Umbilical cord (tissue), 2 donors: ENCODE measurements at places on chromosomes 6 and 20.

- DNase-seq: no peak
Measured at GRCh38 chr6:33895988-33896387, 92.2 kb upstream of the MLN start.

GRCh38 chr6:31568537-31568961 lies 3.5 kb upstream of the LTA start:
- no peak for DNase-seq

- DNase-seq: no peak
Measured at GRCh38 chr6:156618600-156619205, 158.5 kb upstream of the ARID1B start.

DNA sequence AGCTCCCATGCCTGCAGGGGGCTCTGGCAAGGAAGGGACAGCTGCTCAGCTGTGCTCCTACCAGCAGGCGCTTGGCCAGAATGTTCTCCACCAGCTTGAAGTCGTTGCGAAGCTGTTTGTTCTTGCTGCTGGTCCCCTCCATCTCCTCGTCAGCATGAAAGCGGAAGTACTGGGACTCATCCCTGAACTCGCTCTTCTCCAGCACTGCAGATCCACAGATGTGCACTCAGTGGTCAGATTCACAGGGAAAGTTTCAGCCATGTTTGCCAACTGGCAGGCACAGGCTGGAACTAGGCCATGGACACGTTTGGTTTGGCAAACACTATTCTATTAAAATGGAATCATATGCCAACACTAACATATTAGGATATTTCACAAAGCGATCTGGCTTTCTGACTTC lies 167.9 kb downstream of the PREX1 start:
- DNase-seq: no peak

DNA sequence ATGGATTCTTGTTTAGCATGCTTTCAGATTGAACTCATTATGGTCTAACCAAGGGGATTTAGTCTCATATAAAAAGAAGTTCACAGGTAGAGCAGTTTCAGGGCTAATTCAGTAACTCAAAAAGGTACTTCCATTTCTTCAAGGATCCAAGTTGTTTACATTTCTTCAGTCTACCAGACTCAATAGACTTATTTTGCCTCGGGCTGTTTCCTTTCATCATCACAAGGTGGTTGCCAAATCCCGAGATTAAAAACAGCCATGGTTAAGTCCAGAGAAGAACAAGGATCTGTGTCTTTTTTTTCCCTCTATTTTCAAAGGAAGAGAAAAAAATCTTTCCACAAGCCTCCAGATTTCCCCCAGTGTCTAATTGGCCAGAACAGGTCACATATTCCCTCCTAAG lies 69.8 kb upstream of the SNX9 start:
- no peak for DNase-seq
